ENCODE measurements at places on chromosomes 2 and 18. TPM values are rescaled to one million over a fixed set of nuclear protein-coding genes. Genes with fewer than 3 reads are reported as not detected.

The SLC19A3 gene
- 28.1 TPM for total RNA-seq

The FBXO41 gene
- total RNA-seq, result 0.97 TPM

- peak; percentile 59 for DNase-seq
- H3K27me3 ChIP-seq, result no peaks in the 10 kb centered on the region
- H3K27ac ChIP-seq, result no peak overlapping the region
Measured at GRCh38 chr2:72973566-72974435, 56.5 kb downstream of the EMX1 start.

- no peaks in the 10 kb centered on the region for H3K36me3 ChIP-seq
- no peaks in the 10 kb centered on the region for H3K4me1 ChIP-seq
- H3K4me3 ChIP-seq, result no peak overlapping the region
- no peaks in the 10 kb centered on the region for H3K27me3 ChIP-seq
Measured at GRCh38 chr18:73511771-73512503, 635.7 kb downstream of the FBXO15 start.

The TUBA3E gene
- total RNA-seq, result not detected

DNA sequence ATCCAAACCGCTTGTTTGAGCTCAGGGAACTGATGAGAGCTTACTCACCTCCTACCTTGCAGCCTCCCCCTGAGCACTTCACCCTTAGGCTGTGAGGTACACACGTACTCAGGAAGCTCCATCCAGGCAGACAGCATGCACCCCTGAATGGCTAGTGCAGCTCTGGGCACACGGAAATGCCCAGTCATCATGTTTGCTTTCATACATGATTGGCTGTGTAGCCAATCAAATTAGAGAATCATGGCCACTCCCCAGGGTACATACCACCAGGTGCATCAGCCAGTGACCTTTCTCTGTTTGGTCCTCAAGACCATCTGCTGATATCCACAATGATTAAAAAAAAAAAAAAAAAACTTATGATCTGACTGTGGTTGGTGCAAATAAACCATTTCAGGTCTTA, 42.1 kb downstream of the RNF152 start:
- H3K27ac ChIP-seq, result no peak overlapping the region
- DNase-seq, result no peak
- H3K36me3 ChIP-seq, result peaks cover 1% of the 10 kb centered on the region
- H3K4me3 ChIP-seq, result no peak overlapping the region
- no peaks in the 10 kb centered on the region for H3K4me1 ChIP-seq
- H3K27me3 ChIP-seq, result no peaks in the 10 kb centered on the region

DNA sequence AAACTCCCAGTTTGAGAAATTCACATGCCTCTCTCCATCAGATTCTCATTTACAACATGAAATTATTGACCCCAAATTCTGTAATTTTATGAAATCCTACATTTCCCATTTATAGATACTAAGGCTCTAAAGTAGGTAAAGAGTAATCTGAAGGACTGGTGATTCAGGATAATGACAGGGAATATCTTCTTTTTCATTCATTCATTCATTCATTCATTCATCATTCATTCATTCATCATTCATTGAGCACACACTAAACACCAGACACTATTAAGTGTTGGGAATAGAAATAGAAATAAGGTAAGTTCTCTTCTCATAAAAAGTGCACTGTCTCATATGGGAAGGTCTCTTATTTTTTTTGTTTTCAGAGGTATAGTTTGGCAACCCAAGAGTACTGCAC, 116.9 kb downstream of the TGIF1 start:
- no peaks in the 10 kb centered on the region for H3K27me3 ChIP-seq
- H3K27ac ChIP-seq, result no peak overlapping the region
- no peak overlapping the region for H3K4me3 ChIP-seq

GRCh38 chr18:76420898-76421684, 74.0 kb downstream of the ZNF516 start:
- H3K4me1 ChIP-seq, result peaks cover 24% of the 10 kb centered on the region
- DNase-seq, result peak; percentile 74
- H3K4me3 ChIP-seq, result no peak overlapping the region
- H3K36me3 ChIP-seq, result no peaks in the 10 kb centered on the region
- no peaks in the 10 kb centered on the region for H3K27me3 ChIP-seq

The IGFBP5 gene
- 196 TPM for total RNA-seq

The UGT1A1 gene
- 0.49 TPM for total RNA-seq

GRCh38 chr2:100653449-100654035, 90.7 kb downstream of the PDCL3 start:
- no peaks in the 10 kb centered on the region for H3K27me3 ChIP-seq
- H3K27ac ChIP-seq, result no peak overlapping the region

DNA sequence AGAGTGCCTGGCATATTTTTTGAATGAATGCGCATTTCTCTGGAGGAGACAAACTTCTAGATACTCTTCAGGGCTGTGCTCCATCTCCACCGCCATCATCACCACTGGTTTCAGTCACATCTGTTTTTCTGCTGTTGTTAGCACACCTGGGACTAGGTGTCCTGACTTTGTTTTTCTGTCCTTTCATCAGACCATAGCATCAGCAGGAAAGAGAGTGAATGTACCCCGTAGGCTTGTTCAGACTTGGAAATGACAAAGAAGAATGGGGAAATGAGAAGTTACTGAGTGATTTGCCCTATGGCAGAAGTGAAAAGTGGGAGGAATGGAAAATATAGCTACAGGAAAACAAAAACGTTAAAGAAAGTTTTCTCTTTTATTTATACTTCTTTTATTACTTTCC, 965.2 kb upstream of the FANCL start:
- H3K4me1 ChIP-seq, result no peaks in the 10 kb centered on the region
- H3K36me3 ChIP-seq, result no peaks in the 10 kb centered on the region
- no peak for DNase-seq
- H3K27me3 ChIP-seq, result no peaks in the 10 kb centered on the region
- no peak overlapping the region for H3K4me3 ChIP-seq
- no peak overlapping the region for H3K27ac ChIP-seq

The DOK6 gene
- total RNA-seq, result 4.2 TPM

The IL1R1 gene
- 111 TPM for total RNA-seq

DNA sequence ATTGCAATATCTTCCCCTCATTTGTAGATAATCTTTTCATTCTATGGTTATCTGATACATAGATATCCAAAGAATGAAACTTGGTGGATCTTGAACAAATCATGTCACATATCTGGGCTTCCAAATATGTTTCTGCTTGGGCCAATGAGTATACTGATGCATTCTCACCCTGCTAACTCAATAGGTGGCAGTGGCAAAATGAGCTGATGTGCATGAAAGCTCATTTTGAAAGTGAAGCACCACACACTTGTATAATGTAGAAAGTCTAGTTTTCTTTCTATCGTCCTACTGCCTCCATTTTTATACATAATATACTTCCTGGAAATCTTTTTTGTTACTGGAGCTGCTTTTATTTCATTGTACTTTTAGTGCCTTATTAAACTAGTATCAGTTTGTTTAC, 208.2 kb downstream of the PRKCE start:
- no peak overlapping the region for H3K4me3 ChIP-seq
- H3K27me3 ChIP-seq, result no peaks in the 10 kb centered on the region
- no peak overlapping the region for H3K27ac ChIP-seq
- DNase-seq, result no peak
- no peaks in the 10 kb centered on the region for H3K36me3 ChIP-seq

- H3K27ac ChIP-seq, result peak overlapping the region; percentile 71
- peaks cover 27% of the 10 kb centered on the region for H3K4me1 ChIP-seq
- no peaks in the 10 kb centered on the region for H3K36me3 ChIP-seq
- H3K27me3 ChIP-seq, result no peaks in the 10 kb centered on the region
- no peak for DNase-seq
- H3K4me3 ChIP-seq, result no peak overlapping the region
Measured at GRCh38 chr2:10342245-10342951, 39.7 kb downstream of the HPCAL1 start.

DNA sequence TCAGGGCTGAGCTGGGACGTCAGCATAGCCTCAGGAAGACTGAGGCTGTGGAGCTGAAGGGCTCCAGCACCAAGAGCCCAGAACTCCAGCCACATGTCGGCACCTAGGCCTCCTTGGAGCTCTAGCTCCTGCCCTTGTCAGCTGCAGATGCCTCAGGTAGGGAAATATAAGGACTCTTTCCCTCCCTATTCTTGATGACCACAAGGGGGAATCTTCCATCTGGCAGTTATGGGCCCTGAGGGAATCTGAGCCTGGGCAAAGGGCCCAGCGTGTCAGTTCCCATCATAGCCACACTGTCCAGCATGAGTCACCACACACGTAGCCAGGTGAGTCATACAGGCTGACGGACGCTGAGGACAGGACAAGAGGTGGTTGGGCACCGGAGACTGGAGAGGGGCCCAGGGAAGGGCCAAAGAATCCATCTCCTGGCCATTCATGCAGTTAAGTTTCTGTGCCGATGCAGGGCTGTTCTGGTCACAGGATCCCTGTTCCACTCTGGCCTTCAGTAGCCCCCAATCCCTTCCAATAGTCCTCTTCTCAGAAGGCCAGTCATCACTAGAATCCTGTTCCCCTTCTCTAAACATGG, 1.8 kb downstream of the MPV17 start:
- H3K27me3 ChIP-seq, result no peaks in the 10 kb centered on the region
- no peak overlapping the region for H3K4me3 ChIP-seq
- H3K27ac ChIP-seq, result peak overlapping the region; percentile 91
- peaks cover 3% of the 10 kb centered on the region for H3K4me1 ChIP-seq

The APCDD1 gene
- 77.4 TPM for total RNA-seq

- H3K4me3 ChIP-seq, result no peak overlapping the region
- peaks cover 2% of the 10 kb centered on the region for H3K4me1 ChIP-seq
- peak overlapping the region; percentile 39 for H3K27ac ChIP-seq
Measured at GRCh38 chr2:235468978-235469655, 24.7 kb upstream of the AGAP1 start.

DNA sequence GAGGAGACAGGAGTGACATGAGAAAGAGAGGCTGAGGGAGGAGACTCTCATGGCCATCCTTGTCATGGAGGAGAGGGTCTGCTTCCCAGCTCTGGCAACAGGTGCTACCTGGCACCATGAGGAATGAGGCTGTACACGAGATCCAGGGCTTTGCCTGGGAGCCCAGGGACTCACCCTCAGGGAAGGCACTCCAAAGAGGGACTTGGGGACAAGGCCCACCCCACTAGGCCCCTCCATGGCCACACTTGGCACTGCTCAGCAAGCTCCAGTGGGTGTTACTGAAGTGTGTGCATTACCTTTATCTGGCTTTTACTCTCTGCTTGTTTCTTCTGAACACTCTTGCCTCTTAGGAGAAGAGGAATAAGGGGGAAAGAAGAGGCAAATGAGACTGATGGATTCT, 2.7 kb downstream of the CFAP65 start:
- H3K4me3 ChIP-seq, result no peak overlapping the region
- DNase-seq, result no peak
- no peaks in the 10 kb centered on the region for H3K36me3 ChIP-seq
- H3K4me1 ChIP-seq, result no peaks in the 10 kb centered on the region

GRCh38 chr2:192029089-192029488, 165.6 kb downstream of the TMEFF2 start:
- no peak overlapping the region for H3K4me3 ChIP-seq
- no peaks in the 10 kb centered on the region for H3K27me3 ChIP-seq
- no peak overlapping the region for H3K27ac ChIP-seq
- H3K4me1 ChIP-seq, result peaks cover 8% of the 10 kb centered on the region
- DNase-seq, result no peak

GRCh38 chr18:57052759-57053158, 94.1 kb upstream of the BOD1L2 start:
- H3K4me3 ChIP-seq, result no peak overlapping the region
- no peaks in the 10 kb centered on the region for H3K4me1 ChIP-seq
- DNase-seq, result no peak

DNA sequence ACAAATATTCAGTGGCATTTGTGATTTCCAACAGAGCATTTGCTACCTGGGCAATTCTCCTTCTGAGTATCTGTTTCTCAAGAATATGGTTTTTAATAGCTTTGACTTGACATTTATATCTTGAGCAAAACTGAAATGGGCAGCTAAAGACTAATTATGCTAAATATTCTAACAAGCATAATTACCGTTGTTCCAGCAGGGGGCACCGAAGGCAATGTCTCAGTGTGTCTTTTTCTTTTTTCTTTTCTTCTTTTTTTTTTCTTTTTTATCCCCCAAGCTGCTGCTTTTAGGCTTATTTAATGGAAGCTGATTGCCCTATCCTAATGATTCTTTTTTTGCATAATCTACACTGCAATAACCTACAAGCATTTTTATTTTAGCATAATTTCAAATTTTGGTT, 138.9 kb upstream of the NABP1 start:
- H3K4me1 ChIP-seq, result no peaks in the 10 kb centered on the region
- H3K36me3 ChIP-seq, result no peaks in the 10 kb centered on the region
- H3K27ac ChIP-seq, result no peak overlapping the region

DNA sequence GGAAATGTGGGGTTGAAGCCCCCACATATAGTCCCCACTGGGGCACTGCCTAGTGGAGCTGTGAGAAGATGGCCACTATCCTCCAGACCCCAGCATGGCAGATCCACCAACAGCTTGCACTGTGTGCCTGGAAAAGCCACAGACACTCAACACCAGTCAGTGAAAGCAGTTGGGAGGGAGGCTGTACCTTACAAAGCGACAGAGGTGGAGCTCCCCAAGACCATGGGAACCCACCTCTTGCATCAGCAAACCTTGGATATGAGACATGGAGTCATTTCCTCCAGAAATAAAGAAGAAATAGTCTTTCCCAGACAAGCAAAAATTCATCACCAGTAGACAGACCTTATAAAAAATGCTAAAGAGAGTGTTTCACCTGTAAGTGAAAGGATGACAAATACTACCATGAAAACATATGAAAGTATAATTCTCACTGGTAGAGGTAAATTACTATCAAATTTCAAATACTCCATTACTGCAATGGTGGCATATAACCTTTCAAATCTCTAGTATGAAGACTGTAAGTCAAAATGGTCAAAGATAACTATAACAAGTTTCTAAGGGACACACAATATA, 152.6 kb upstream of the EPHA4 start:
- no peak overlapping the region for H3K4me3 ChIP-seq
- no peak for DNase-seq
- H3K27me3 ChIP-seq, result no peaks in the 10 kb centered on the region
- H3K4me1 ChIP-seq, result no peaks in the 10 kb centered on the region
- H3K36me3 ChIP-seq, result no peaks in the 10 kb centered on the region

The ALPG gene
- total RNA-seq, result 1.2 TPM

- H3K36me3 ChIP-seq, result no peaks in the 10 kb centered on the region
- no peak for DNase-seq
- no peaks in the 10 kb centered on the region for H3K27me3 ChIP-seq
- H3K4me3 ChIP-seq, result no peak overlapping the region
- peaks cover 22% of the 10 kb centered on the region for H3K4me1 ChIP-seq
Measured at GRCh38 chr2:16326711-16327300, 338.8 kb downstream of the CYRIA start.

The ALK gene
- 0.09 TPM for total RNA-seq

The MOCOS gene
- 4.0 TPM for total RNA-seq

The MEIS1 gene
- total RNA-seq, result 60.6 TPM

GRCh38 chr2:12895017-12895416, 178.3 kb downstream of the TRIB2 start:
- H3K27ac ChIP-seq, result no peak overlapping the region
- no peak overlapping the region for H3K4me3 ChIP-seq
- no peaks in the 10 kb centered on the region for H3K4me1 ChIP-seq
- DNase-seq, result no peak
- H3K36me3 ChIP-seq, result no peaks in the 10 kb centered on the region

DNA sequence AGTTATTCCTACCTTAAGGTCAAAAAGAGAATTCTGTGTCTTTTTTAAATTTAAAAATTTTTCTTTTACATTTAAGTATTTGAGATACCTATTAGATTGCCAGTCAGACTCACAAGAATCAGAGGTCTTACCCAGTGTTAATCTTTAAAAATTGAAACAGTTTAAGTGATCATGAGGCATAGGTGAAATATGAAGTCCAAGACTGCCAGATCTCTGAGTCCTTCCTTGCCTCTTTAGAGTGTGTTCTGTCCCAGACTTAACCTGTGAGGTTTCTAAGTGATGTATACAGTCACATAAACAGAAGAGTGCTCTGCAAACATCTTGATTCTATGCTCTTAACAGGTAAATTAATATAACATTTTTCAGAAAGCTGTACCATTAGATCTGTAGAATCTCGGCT, 40.6 kb downstream of the ACTR3 start:
- no peak overlapping the region for H3K4me3 ChIP-seq
- no peaks in the 10 kb centered on the region for H3K4me1 ChIP-seq
- no peak overlapping the region for H3K27ac ChIP-seq
